ENCODE measurements at places on chromosomes 13 and 19. TPM values are rescaled to one million over a fixed set of nuclear protein-coding genes. Genes with fewer than 3 reads are reported as not detected.

- no peak for DNase-seq
Measured at GRCh38 chr13:59790626-59791025, 373.1 kb downstream of the DIAPH3 start.

- no peak for DNase-seq
Measured at GRCh38 chr19:37817180-37817981, 38.0 kb upstream of the ZNF573 start.

- no peak for DNase-seq
Measured at GRCh38 chr13:48633700-48634099, 20.0 kb upstream of the CYSLTR2 start.

- DNase-seq: no peak
Measured at GRCh38 chr13:89951341-89951740, 1396.1 kb upstream of the MIR17HG start.

NANOS3 gene
- total RNA-seq: 0.72 TPM

Measured in mammary epithelial cell (primary cell).